ENCODE measurements at places on chromosomes 6 and 20.

GRCh38 chr6:77511860-77512259, 48.6 kb upstream of the HTR1B start:
- DNase-seq = no peak

GRCh38 chr6:163860287-163861081, 446.0 kb downstream of the QKI start:
- peak; percentile 85 for DNase-seq

GRCh38 chr6:24963887-24964570, 28.3 kb upstream of the RIPOR2 start:
- no peak for DNase-seq

DNA sequence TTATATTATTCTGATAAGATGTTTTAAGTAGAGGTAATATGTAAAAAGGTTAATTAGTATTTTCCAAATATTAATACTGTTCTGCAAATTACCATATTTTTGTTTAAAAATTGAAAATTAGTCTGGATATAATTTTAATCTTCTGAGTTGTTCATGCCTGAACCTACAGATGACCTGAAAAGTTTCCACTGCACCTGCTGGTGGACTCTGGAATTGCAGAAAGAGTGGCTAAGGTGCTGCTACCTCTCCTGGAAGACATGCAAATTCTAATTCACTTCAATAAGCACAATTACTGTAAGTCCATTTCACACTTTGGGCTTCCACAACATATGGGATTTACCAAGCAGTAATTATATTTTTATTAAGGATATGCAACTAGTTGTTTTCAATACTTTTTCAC, 77.7 kb upstream of the OLIG3 start:
- peak; percentile 21 for DNase-seq

DNA sequence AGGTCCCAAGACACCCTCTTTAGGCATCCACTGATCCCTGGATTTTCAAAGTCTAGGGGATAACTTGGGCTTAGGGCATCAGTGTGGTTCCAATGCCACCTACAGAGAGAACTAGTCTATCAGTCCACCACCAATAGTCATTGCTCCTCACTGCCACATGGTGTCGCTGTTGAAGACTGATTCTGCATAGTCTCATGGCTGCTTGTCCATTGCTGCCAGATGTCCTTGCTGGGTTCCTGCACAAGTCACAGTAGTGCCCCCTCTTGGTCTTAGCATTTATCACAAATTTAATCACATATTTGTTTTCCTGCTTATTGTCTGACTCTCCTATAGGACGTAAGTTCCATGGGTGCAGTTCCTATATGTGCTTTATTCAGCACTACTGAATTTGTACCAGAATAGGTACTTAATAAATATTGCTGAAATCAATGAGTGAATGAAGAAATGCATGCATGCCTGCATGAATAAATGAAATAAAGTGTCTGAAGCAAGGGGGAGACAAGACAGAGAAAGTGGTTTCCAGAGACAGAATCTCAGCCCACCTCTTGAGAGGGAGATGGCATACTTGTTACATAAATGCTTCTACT, 45.9 kb upstream of the RALY start:
- DNase-seq = peak; percentile 42

DNA sequence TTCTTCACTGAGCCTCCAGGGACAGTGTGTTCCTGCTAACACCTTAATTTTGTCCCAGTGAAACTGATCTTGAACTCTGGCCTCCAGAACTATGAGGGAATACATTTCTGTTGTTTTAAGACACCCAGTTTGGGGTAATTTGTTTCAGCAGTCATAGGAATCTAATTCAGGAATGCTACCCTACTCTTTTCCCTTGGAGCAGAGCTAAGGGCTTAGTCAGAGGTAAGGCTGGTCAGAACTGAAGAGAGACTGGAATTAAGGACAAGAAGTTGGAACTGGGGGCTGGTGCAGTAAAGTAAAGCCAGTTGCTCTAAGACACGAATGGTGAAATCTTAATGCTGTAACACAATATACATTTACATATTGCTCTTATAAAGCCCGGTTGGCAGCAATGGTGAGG, 809.7 kb downstream of the MAFB start:
- peak; percentile 68 for DNase-seq

- DNase-seq = no peak
These were observed 77.7 kb downstream of the ANKRD60 start for GRCh38 chr20:58150772-58151171.

DNA sequence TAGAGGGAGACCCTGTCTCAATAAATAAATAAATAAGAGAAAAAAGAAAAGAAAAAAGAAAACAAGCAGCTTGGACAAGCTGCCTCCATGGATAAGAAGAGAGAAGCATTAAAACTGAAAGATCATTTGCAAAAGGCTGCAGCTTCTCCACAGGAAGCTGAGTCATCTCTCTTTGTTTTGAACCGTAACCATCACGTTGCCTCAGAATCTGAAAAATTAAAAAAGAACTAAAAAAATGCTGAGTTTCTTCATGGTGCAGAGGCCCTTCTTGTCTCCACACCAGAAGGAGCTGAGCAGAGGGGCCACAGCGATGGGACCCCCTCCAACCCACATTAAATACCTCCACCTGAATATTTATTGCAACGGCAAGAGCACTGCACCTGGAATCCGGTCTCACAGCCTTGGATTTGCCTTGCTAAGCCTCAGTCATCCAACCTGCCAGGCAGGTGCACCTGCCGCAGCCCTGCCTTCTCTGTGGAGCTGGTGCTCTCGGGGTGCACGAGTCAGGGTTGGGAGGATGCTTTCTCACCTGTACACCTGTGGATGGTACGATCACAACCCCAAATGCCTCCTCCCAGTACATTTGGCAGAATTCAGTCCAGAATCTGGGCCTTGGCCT, 28.1 kb downstream of the TOX2 start:
- DNase-seq = peak; percentile 77

- no peak for DNase-seq
These were observed 13.3 kb downstream of the MAFB start for GRCh38 chr20:40675599-40676221.

GRCh38 chr6:117303323-117303722, 38.0 kb downstream of the VGLL2 start:
- DNase-seq = no peak

GRCh38 chr6:57224769-57225515, 2.8 kb upstream of the RAB23 start:
- DNase-seq = peak; percentile 60

GRCh38 chr20:8073024-8073832, 53.7 kb upstream of the TMX4 start:
- DNase-seq = peak; percentile 77

DNA sequence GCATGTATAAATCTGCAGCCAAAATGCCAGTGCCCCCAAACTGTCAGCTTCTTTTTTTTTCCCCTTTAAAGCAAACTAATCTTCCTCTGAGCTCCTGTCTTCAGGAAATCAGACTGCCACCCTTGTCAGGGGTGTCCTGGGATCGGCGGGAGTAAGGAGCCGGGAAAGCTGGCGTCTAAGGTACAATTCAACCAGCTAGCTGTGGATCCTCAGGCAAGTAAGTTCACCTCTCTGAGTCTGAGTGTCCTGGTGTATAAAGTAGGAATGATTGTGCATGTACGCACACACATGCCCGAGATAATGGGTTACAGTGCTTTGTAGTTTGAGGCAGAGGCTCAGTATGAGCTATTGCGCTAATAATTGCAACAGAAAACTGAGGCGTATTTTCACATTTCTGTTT, 98.3 kb downstream of the ANKRD60 start:
- no peak for DNase-seq

DNA sequence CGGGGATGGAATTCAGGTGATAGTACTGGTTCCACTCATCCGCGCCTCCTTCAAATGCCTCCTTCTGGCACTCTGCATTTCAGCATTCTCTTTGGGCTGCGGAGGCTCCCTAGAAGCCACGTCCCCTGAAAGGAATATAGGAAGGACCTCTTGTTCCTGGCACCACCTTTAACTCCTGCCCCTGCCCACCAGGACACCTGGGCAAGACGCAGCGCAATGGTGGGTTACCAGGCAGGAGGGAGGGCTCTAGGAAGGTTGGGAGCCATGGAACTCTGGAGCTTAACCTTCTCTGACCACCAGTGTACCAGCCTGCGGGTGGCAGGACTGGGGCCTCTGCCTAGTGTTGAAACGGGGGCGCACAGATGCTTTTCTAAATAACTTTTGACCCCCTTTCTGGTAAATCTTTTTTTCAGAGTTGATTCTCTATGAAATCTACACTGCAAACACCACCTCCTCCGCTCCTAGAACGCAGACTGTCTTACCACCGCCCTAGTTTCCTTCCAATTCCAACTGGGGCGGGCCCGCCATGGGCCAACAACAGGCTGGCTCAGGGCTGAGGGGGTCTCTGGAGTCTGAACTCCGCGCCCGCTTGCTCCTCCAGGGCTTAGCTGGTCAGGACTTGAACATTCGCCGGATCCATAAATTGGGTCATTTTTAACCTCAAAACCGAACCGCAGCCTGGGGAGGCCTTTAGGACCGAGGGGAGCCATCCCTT, 871 bp upstream of the SYNDIG1 start:
- no peak for DNase-seq

DNA sequence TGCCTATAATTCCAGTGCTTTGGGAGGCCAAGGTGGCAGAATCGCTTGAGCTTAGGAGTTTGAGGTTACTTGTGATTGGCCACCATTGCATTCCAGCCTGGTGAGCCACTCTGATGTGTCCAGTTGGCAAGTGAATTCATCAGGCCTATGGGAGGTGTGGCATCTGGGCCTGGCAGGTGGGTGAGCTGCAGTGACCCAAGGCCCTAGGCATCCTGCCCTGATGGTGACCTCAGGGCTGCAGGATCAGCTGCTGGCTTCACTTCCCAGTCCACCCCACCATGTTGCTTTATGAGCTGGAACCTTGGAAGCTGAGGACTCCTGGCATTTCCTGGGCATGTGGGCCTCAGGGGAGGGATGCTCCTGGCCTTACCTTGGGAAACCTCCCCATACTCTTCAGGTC, 20.5 kb downstream of the RSPH9 start:
- no peak for DNase-seq

DNA sequence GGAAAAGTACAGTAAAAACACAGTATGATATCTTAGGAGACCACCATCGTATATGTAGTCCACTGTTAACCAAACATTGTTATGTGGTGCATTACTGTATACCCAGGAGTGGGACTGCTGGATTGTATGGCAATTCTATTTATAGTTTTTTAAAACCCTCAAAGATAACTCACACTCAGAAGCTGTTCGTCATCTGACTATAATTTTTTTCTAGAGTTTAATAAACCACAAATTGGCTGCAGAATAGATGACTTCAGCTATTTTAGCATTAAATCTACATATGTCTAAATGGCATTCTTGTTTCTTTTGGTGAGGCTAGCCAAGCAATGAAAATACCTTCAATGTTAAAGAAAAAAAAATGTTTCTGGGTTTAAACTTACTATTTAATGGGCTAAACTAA, 134.2 kb upstream of the BMP5 start:
- peak; percentile 83 for DNase-seq

- no peak for DNase-seq
These were observed 400.0 kb upstream of the CDH4 start for GRCh38 chr20:60851826-60852704.

Measured in fibroblast of skin of right biceps (primary cell).